CD4-positive, alpha-beta T cell treated with Interleukin-10 for 1 hour (primary cell): ENCODE measurements at places on chromosomes 16 and 17.

- DNase-seq = no peak
These were observed 11.3 kb upstream of the GCSH start for GRCh38 chr16:81107511-81107910.

DNA sequence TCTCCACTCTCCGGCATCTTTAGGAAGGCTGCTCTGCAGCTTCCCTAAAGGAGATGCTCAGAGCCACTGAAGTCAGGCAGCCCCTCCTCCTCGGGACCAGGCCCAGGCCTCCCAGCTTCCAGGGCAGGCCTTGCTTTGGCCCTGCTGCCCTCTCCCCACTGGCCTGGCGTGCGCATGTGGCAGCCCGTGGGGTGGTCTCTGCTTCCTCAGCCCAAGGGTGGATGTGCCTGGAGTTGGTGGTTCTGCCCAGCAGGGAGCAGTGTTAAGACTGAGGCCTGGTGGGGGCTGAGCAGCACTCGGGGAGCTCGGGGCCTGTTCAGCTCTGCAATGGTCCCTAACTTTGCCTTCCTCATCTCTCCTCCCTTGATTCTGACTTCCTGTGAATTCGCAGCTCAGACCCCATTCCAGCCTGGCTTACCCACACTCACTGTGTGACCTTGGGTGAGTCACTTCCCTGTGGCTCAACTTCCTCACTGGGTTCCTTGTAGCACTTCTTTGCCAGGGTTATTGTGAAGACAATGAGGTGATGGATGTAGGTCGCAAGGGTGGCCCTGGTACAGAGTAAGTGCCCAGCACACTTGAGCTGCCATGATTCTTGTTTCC, 63.2 kb downstream of the NKD1 start:
- DNase-seq = no peak

GRCh38 chr17:8120520-8121406, 2.4 kb upstream of the ALOXE3 start:
- DNase-seq = peak; percentile 75

DNA sequence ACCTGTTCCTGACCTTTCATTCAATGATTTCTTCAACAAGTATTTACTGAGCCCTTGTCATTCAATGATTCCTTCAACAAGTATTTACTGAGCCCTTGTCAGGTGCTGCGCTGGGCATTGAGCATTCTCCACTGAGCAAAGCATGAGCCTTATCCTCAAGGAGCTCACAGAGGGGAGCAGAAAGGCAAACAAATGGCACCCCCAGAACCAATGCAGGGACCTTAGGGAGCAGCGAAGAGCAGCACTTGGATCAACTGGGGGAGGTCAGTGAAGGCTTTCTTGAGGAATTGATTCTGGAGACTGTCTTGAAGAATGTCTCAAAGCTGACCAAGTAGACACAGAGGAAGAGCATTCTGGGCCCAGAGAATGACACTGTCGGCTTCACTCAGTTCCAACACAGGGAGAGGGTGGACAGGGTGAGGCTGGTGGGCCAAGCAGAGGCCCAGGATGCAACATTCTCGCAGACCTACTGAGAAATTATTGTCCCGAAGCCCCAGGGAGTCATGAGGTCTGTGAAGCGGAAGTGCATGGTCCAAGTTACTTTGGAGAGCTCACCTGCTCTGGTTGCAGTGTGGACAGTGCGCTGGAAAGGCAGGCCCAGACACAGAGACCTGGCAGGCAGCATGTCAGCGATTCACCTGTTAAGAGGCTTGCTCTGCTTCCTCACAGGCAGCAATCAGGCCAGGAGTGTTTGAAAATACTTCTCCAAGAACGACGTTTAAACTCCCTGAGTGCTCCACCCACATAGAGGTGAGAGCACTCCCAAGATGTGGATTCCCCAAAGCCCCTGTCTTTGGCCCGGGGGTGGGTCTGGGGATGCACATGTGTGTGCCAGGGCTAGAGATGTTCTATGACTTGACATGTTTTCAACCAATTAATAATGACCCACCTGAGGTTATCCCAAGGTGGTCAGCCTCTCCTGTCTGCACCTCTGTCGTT, 3.2 kb upstream of the MPO start:
- no peak for DNase-seq

DNA sequence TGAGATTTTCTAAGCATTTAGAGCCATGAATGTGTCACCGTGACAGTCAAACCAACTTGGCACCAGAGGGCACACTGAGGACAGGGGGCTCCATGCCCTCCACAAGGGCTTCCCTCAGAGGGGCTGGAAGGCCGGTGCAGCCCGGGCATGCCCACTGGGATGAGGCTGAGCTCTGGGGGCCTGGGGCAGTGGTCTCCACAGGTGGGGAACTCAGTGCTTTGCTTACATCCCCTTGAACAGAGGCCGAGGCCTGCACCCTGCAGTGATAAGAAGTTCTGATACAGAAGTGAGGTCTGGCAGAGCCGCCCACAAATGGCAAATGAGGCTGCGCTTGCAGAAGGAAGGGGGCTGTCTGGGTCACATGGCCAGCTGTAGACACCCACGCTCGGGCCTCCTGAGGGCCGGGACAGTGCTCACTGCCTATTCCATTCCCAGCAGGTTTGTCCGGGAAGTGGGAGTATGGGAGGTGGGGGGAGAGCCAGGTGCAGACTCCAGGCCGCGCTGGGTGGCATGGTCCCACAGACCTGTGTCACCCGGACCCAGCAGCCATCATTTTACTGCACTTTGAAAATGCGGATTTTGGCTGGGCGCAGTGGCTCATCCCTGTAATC, 116.8 kb upstream of the CREBBP start:
- DNase-seq = no peak

DNA sequence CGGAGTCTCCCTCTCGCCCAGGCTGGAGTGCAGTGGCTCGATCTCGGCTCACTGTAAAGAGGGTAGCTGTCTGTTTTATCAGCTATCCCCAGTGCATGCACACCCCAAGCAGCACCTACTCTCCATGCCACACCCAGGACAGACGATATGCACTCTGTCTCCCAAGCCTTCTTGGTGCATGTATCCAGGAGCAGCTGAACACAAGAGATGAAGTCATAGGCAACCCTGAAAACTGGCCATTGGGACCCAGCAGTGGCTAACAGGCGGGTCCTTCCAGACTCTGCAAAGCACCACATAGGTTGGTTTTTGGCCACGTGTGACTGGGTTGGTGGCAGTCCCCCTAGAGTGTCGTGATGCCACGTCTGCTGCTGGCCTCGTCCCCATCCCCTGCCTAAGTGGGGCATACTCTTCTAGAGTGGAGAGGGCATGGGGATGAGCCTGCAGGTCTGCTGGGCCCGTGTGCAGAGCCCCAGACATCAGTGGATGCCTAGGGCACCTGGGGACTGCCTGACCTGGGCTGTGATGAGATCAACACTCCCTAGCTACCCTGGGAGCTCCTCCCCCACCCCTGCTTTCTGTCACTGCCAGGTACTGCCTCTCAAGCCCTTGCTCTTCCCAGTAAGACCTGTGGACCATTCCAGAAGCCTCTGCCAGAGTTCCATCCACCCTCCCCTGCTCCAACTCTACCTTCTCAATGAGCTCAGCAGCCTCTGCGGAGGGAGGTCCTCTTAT, 9.3 kb downstream of the PDE6G start:
- DNase-seq = no peak

- no peak for DNase-seq
These were observed 3.0 kb downstream of the NTAN1 start for GRCh38 chr16:15052747-15053476.

- peak; percentile 72 for DNase-seq
These were observed 24.7 kb downstream of the IL21R start for GRCh38 chr16:27426423-27427408.

DNA sequence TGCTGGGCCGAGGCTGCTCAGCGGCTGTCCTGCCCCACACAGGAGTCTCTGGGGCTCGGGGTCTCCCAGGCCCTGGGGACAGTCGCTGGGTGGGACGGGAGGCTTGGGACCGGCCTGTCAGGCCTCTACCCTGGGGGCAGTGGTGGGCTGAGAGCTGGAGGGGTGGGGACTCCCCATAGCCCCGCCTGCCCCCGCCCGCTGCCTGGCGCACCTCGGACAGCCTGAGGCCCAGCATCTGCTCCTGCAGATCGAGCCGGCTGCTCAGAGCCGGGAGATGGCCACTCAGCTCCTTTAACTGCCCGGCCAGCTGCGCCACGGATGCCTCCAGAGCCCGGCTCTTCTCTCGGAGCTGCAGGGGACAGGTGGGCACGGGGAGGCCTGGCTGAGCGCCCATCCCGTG, 6.7 kb downstream of the PERCC1 start:
- no peak for DNase-seq

DNA sequence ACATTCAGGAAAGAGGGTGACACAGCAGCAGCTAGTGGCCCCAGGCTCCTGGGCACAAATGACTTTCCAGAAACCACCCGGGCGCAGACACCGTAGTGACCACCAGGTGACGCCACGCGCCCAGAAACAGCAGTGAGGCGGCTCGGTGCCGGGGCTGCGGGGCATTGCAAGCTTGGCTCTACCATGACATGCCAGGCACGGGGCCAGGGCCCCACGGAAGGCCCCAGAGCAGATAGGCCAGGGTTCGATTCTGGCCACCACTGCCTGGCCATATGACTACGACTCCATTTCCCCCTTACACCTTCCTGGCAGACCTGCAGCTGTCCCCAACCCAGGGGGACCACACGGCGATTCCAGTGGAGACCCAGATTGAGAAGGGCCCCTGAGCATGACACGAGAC, 6.7 kb downstream of the RHBDF1 start:
- DNase-seq = peak; percentile 84

- no peak for DNase-seq
These were observed 1.4 kb upstream of the BEAN1 start for GRCh38 chr16:66425651-66426050.

DNA sequence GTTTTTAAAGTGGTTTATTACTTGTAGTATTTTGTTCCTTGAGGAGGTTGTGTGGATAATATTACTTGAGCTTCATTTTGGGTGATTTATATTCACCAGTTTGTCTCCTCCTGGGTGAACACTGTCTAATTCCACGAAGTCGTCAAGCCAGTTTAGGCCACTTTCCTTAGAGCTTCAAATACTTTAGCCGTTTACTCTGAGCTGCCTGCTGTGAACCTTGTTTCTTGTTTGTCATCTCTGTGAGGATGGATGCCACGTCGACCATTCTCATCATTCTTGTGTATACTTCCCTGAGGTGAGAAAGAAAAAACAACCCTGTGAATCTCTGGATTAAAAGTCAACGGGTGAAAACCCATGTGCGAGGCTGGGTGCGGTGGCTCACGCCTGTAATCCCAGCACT, 9.0 kb downstream of the KRT24 start:
- no peak for DNase-seq

- no peak for DNase-seq
These were observed 53.2 kb downstream of the CDYL2 start for GRCh38 chr16:80751167-80751566.

GRCh38 chr16:66701026-66701425, 4.5 kb upstream of the CMTM4 start:
- DNase-seq = no peak

GRCh38 chr17:74862108-74862901, 2.6 kb upstream of the GRIN2C start:
- DNase-seq = peak; percentile 74

- DNase-seq = no peak
These were observed 41.8 kb downstream of the TNRC6C start for GRCh38 chr17:78000341-78000740.

- DNase-seq = peak; percentile 76
These were observed 2.1 kb downstream of the FMNL1 start for GRCh38 chr17:45223539-45224528.

GRCh38 chr17:49353607-49354006, 8.4 kb downstream of the ZNF652 start:
- DNase-seq = no peak

DNA sequence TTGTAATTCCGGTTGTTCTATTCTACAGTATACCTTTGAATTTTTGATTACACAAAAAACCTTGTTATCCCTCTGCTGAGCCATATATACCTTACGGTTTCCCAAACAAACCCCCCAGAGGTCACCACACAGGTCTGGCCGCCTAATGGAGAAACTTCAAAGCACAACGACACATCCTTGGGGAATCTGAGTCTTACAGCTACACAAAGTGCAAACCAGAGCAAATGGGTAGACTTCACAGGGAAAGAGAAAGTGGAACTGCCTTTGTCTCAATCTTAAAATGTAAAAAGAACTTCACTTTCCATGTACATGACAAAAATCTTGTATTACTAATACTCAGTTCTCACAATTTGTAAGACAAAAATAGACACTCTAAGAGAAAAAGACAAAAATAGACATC, 2.7 kb downstream of the FBXO31 start:
- DNase-seq = no peak

DNA sequence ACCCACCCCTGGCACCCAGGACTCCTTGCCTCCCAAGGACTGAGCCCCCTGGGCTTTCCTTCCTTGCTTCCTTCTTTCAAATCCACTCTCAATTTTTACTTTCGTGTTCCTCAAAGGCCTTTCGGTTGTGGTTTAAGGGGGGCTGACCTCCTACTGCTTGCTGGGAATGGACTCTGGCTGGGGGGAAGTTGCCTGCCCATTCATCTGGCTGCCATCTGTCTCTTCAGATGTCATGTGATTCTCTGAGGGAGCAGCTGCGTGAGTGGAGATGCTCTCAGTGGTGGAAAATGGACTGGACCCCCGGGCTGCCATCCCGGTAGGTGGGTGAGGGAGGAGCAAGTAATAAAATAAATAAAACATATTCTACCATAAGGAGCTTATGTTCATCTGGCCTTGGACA, 93.8 kb upstream of the RPRML start:
- no peak for DNase-seq

- DNase-seq = no peak
These were observed 8.7 kb downstream of the EIF1 start for GRCh38 chr17:41697122-41697962.

DNA sequence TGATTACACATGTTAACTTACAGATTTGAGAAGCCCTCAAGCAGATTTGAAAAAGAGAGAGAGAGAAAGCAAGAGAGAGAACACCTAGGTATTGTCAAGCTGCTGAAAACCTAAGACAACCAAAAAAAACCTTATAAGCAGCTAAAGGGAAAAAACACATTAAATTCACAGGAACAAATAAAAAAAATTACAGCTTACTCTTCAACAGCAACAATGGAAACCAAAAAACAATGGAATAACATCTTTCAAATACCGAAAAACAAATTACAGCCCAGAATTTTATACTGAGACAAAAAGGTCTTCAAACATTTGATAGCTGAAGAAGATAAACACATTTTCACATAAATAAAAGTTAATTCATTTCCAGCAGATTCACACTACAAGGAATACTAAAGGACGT, 8.4 kb upstream of the CFAP20 start:
- no peak for DNase-seq

- DNase-seq = no peak
These were observed 9.0 kb upstream of the AMZ2 start for GRCh38 chr17:68238871-68239253.

DNA sequence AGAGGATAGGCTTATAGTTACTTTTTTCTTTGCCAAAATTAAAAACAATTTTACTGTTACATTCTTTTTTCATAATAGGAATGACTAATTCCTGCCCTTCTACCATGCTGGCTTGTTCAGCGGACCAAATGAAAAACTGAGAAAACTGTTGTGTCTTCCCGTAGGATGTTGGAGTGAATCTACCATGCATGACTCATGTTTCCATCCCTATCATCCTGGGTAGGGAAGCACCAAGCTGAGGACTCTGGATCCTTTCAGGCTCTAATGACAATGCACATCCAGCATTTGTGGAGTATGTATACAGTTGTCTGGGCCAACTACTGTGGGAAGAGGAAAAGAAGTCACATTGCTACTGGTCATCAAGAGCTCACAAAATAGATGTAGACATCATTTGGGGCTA, 41.1 kb upstream of the DHX8 start:
- DNase-seq = no peak

- no peak for DNase-seq
These were observed 146.0 kb downstream of the CDH11 start for GRCh38 chr16:64975821-64976220.
